ENCODE measurements at places on chromosomes 11 and 22.

- no peak for DNase-seq
Observed at GRCh38 chr22:34880662-34881061, 185.3 kb upstream of the ISX start.

DNA sequence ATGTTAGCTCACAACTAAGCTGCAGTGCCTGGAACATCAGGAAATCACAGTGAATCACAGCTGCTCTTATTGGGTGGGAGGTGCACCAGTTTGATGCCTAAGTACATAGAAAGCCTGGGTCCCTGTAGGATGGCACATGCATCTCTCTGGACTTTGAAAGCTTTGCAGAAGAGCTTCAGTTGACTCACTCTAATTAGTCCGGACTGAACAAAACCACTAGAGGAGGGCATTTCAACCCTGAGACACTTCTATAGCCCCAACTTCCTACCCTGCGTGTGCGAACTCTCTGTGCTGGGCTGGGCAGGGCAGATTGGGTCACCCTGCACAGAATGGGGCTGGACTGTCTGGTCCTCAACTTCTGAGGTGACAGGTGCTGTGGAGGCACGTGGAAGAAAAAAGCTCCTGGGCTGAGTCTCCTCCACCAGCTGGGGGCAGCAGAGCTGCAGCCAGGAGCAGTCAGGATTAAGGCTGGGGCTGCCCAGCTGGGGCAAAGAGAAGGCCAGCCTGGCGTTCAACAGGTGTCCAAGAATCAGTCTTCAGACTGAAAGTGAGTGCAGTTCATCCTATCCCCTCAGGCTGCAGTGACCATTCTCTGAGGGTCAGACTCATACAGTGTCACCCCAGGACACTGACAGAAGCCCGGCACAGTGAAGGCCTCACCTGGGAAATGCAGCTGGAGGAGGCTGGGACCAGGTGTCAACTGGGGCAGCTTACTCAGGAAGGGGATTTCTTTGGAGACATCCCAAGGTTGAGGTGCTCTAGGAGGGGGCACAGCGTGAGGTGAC is 22.1 kb downstream of the GGTLC2 start:
- no peak for DNase-seq

GRCh38 chr11:9797300-9797699 is 133.4 kb downstream of the SWAP70 start:
- no peak for DNase-seq

DNA sequence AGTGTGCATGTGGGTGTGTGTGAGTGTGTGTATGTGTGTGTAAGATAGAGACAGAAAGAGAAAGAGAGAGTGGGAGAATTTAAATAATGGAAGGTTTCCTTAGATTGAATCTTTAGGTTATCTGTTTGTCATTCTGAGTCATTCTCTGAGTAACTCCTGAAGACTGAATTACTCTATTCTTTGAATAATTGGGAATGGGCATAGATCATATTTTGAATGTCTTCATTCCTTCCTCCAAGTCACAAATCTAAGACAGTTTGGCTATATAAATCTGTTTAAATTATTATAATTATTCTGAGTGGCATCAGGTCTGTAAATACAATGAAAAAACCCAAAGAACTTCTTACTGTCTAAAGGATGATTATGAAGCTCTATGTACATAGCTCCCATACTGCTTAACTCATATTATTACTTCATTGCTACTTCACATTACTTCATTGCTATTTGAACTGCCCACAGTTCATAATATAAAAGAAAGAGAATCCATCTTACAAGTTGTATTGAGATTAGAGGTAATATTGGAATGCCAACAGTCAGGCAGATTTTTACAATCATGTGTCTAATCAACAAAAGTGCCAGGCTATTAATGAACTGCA is 346.6 kb upstream of the CCDC179 start:
- no peak for DNase-seq

GRCh38 chr22:45880091-45880715 is 96.8 kb downstream of the WNT7B start:
- DNase-seq: no peak

DNA sequence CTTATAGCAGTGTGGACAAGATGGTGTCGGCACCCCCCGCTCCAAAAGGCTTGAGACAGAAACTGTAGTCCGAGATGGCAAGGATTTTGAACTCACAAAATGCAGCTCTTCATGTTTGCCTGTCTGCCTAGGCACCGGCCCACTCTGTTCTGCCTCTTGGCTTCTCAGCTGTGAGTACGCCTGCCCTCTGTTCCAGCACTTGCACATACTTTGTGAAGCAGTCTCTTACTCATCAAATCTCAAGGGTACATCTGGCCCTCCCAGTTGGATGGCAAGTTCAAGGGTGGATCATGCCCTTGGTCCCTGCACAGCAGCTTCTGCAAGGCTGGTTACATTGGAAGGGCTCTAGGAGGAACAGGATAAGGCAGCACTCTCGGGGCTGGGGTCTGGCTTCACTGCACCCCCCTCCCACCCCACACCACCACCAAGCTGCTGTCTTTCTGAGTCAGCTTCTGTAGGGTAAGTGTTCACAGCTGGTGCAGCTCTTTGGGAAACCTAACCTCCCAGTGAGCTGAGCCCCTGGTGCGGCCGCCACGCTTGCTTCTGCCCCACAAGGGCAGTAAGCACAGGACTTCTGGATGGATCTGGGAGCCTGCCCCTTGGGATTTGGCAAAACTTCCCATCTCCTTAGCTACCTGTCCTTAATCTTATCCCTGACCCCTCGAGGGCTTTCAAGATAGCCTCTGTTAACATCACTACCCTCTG is 37.2 kb downstream of the FAM83F start:
- no peak for DNase-seq

DNA sequence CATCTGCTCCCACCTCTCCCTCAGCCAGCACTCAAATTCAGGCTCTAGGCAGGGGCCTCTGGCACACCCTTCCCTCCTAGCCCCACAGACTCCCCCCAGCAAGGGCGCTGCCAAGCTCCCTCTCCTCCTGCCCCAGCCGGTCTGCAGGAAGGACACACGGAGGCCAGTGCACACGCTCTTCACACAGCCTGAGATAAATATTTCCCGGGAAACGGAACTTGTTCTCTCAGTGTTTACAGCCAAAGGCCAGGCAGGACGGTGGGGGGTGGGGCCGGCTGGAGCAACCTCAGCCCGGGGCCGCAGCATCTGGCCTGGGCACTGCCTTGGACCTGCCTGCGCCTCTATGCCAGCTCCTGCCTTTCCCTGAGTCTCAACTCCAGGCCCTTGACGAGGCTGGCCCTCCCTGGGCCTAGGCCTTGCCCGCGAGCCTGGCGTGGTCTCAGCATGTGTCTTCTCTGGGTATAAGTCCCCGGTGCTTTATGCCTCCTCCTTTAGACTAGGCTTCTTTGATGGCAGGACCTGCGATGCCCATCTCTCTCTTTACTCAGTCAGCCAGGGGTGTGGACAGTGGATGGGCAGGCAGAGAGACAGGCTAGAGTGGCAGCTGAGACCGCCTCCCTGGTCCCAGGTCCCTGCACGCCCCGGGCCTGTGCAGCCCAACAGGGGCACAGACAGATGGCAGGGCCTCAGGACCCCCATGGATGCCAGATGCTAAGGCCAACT is 48.4 kb downstream of the PDE2A start:
- peak; percentile 41 for DNase-seq

GRCh38 chr11:47447906-47448305 is 1.0 kb downstream of the RAPSN start:
- DNase-seq: no peak

- peak; percentile 41 for DNase-seq
Observed at GRCh38 chr11:134248910-134249480, 4.2 kb downstream of the THYN1 start.

- no peak for DNase-seq
Observed at GRCh38 chr11:67648796-67649613, 1.5 kb downstream of the ACY3 start.
